Activated naive CD4-positive, alpha-beta T cell treated with anti-CD3 and anti-CD28 coated beads, Interleukin-2, amount 10 ng/mL, durations not matched to agents 7 days and 5 days (primary cell): ENCODE measurements at places on chromosomes 2 and 18.

DNA sequence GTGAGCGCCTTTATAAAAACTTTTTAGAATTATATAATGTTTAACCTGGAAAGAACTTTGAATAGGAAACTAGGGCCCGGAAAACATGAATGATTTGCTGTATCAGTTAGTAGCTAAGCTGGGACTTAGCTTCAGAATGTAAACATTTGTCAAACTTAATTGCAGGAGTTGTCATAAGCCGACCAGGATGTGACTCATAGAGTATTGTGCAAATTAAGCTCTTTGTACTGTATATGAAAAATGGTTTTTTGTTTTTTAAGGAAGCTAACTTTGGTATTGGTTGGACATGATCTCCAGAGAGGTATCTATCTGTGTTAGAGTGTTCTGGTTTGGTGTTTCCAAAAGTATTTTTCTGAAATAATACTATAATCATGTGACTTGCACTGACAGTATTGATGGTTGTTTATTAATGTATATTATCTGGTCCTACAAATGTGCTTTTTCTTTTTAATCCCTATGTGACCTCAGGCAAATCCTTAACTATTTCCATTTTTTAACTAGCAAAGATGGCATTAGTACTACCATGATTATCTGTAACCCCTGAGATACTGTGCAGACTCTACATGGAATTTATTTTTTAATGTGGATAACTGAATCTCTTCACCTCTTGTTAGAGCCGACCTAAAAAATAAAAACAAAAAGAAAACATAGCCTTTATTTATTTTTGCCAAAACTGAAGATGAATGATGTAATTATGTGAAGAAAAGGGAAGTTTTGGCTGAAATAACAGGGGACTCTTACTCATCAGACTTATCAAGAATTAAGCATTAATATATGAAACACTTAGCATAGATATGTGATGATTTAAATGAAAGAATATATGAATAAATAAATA is 11.7 kb downstream of the YIPF4 start:
- no peak overlapping the region for H3K27ac ChIP-seq
- peaks cover 31% of the 10 kb centered on the region for H3K36me3 ChIP-seq
- H3K27me3 ChIP-seq = no peaks in the 10 kb centered on the region
- DNase-seq = no peak
- no peak overlapping the region for H3K4me3 ChIP-seq

GRCh38 chr2:181697571-181697970 is 17.3 kb upstream of the NEUROD1 start:
- H3K4me3 ChIP-seq = no peak overlapping the region
- H3K27ac ChIP-seq = no peak overlapping the region
- H3K36me3 ChIP-seq = no peaks in the 10 kb centered on the region
- H3K27me3 ChIP-seq = peaks cover 5% of the 10 kb centered on the region

DNA sequence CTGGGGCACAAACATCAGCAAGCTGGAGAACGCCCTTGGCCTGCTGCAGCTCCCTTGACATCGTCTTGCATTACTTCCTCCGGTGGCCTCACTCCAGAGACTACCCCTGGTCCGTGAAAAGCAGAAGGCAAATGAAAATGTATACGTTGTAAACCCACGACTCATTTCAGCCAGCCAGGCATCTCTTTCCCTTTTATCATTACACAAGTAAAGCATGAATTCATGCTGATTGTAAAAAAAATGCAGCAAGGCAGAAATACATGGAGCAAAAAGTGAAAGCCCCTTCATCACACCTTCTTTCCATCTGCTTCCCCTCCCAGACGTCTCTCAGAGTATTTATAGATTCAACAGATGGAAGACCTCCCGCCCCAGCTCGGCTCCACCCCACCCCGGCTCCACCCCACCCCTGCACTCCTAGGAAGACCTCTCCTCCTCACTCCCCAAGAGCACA is 41.6 kb upstream of the RALBP1 start:
- no peak for DNase-seq
- no peak overlapping the region for H3K27ac ChIP-seq
- H3K4me3 ChIP-seq = no peak overlapping the region
- no peaks in the 10 kb centered on the region for H3K36me3 ChIP-seq
- no peaks in the 10 kb centered on the region for H3K27me3 ChIP-seq

- H3K36me3 ChIP-seq = peaks cover 66% of the 10 kb centered on the region
- H3K4me3 ChIP-seq = peak overlapping the region; percentile 14
- peak overlapping the region; percentile 97 for H3K27ac ChIP-seq
These were observed 5.0 kb downstream of the GYPC start for GRCh38 chr2:126660971-126661370.

DNA sequence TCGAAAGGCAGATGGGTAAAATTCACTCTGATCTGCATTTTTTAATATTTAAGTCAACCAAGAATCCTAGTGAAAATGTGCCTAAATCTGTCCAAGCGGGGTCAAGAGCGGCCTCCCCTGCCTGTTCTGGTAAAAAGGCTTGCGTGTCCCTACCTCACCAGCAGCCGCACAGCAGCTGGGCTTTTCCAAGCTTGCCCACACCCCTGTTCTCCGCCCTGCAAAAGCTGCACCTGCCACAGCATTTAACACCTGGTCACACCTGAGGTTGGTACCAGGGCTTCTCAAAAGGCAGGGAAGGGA is 25.8 kb upstream of the TMEM182 start:
- H3K36me3 ChIP-seq = peaks cover 7% of the 10 kb centered on the region
- no peak overlapping the region for H3K27ac ChIP-seq
- H3K4me3 ChIP-seq = peak overlapping the region; percentile 94

GRCh38 chr2:80438686-80439085 is 134.1 kb upstream of the LRRTM1 start:
- no peak overlapping the region for H3K4me3 ChIP-seq
- H3K4me1 ChIP-seq = no peaks in the 10 kb centered on the region
- H3K27me3 ChIP-seq = no peaks in the 10 kb centered on the region
- DNase-seq = no peak

DNA sequence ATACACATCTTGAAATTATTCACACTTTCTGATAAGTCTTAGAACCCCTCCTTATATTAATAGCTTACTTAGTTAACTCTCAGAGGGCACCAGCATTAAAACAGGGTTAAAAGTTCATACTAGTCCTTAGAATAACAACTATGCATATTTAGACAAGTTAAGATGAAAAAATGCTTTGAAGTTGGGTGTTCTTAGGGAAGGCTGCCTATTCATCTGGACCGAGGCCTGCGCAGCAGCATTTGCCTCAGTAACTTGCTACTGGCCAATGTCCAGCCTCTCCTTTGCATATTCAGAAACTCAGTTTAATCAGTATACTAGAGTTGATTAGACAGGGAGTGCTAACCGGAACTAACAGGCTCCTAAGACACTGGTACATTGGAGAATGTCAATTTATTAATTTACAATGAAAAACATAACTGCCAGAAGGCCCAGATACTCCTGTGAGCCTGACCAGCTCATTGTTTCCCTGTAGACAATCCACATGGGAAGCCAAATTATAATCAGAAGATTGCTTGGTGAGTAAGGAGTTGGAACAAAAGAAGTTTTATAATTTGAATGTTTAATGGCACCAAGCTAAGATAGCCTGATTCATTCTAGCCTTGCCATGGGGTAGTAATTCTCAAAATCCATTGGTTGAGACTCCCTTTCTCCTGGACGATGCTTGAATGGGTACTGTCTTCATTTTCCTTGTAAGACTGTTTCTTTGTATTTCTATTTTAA is 48.9 kb downstream of the DYNC1I2 start:
- no peak overlapping the region for H3K4me3 ChIP-seq
- no peaks in the 10 kb centered on the region for H3K4me1 ChIP-seq
- H3K27ac ChIP-seq = no peak overlapping the region

DNA sequence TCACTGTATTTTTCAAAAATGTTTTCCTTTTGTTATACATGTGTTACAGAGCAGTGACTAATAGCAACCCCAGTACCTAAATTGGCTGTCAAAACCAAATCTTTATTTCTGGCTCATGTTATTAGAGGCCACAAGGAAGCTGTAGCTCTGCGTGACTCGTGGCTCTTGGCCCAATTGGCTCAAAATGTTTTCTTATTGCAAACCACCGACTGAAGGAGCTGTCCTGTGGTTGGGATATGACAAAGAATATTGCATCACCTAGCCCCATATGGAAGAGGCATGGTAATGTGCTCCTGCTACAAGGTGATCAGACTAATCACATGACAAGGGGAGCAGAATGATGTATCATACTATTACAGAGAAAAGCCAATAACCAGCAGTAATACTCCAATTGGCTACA is 1058.5 kb downstream of the CBLN2 start:
- no peak for DNase-seq
- H3K4me3 ChIP-seq = no peak overlapping the region
- H3K4me1 ChIP-seq = no peaks in the 10 kb centered on the region

DNA sequence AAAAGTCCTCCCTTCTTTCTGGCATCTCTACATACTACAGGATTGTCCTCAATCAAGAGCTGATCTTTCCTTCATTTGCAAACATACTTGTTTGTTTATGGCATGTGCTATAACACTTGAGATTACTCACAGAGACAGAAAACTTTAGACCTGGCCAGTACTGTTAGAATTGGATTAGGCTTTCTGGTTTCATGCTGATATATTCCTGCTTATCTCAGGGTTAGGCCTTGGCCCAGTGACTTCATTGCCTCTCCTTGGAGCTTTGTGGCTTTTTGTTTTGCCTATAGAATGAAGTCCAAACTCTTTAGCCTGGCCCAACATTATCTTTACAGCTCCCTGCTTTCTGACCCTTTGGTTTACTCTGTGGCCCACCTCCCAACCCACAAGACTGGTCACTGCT is 363.3 kb downstream of the ALK start:
- no peaks in the 10 kb centered on the region for H3K36me3 ChIP-seq
- H3K4me3 ChIP-seq = no peak overlapping the region
- H3K4me1 ChIP-seq = no peaks in the 10 kb centered on the region
- peaks cover 5% of the 10 kb centered on the region for H3K27me3 ChIP-seq

DNA sequence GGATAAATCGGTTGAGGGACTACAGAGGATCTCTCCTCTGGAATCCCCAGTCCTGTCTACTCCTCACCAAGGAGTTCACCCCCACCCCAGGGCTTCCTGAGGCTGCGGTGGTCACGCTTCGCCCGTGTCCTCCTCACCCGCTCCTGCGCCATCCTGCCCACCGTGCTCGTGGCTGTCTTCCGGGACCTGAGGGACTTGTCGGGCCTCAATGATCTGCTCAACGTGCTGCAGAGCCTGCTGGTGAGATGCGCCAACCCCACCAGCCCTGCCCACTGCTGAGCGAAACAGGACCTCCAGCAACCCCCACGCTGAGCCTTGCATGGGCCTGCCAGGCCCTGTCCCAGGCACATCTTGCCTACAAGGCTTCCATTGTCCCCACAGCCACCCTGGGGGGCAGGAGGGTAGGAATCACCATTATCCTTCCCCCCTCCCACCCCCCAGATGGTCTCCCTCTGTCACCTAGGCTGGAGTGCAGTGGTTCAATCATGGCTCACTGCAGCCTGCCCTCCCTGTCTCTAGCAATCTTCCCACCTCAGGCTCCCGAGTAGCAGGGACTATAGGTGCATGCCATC is 6.7 kb upstream of the CTDSP1 start:
- no peak overlapping the region for H3K4me3 ChIP-seq
- peaks cover 5% of the 10 kb centered on the region for H3K36me3 ChIP-seq
- H3K4me1 ChIP-seq = peaks cover 34% of the 10 kb centered on the region
- H3K27ac ChIP-seq = peak overlapping the region; percentile 7
- peaks cover 37% of the 10 kb centered on the region for H3K27me3 ChIP-seq

DNA sequence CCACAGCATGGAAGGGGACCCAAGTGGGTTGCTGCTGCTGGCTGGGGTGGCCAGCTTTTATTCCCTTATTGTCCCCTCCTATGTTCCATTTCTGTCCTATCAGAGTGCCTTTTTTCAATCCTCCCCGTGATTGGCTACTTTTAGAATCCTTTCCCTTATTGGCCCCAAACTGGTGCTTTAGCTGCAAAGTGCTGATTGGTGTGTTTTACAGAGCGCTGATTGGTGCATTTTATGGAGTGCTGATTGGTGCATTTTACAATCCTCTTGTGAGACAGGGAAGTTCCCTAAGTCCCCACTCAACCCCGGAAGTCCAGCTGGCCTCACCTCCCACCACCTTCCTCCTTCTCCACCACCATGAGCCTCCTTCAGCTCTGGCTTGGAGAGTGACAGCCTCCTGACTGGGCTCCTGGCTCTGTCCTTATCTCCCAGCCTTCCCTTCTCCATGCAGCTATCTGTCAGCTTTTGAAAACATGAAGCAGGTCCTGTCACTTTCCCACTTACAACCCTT is 20.7 kb upstream of the PLB1 start:
- no peak for DNase-seq
- H3K27ac ChIP-seq = no peak overlapping the region
- H3K27me3 ChIP-seq = peaks cover 18% of the 10 kb centered on the region
- H3K4me1 ChIP-seq = peaks cover 7% of the 10 kb centered on the region

- no peak overlapping the region for H3K4me3 ChIP-seq
- no peak for DNase-seq
- H3K4me1 ChIP-seq = no peaks in the 10 kb centered on the region
- H3K27ac ChIP-seq = no peak overlapping the region
- H3K36me3 ChIP-seq = peaks cover 29% of the 10 kb centered on the region
- H3K27me3 ChIP-seq = no peaks in the 10 kb centered on the region
These were observed 36.3 kb downstream of the PREPL start for GRCh38 chr2:44324971-44325426.

- no peak overlapping the region for H3K4me3 ChIP-seq
- no peak overlapping the region for H3K27ac ChIP-seq
- DNase-seq = no peak
- H3K36me3 ChIP-seq = no peaks in the 10 kb centered on the region
These were observed 248.2 kb downstream of the PHLPP1 start for GRCh38 chr18:62963507-62963906.

GRCh38 chr2:189576396-189576795 is 4.2 kb downstream of the SLC40A1 start:
- no peak for DNase-seq
- peaks cover 28% of the 10 kb centered on the region for H3K4me1 ChIP-seq
- no peak overlapping the region for H3K27ac ChIP-seq
- H3K36me3 ChIP-seq = peaks cover 3% of the 10 kb centered on the region
- no peak overlapping the region for H3K4me3 ChIP-seq

DNA sequence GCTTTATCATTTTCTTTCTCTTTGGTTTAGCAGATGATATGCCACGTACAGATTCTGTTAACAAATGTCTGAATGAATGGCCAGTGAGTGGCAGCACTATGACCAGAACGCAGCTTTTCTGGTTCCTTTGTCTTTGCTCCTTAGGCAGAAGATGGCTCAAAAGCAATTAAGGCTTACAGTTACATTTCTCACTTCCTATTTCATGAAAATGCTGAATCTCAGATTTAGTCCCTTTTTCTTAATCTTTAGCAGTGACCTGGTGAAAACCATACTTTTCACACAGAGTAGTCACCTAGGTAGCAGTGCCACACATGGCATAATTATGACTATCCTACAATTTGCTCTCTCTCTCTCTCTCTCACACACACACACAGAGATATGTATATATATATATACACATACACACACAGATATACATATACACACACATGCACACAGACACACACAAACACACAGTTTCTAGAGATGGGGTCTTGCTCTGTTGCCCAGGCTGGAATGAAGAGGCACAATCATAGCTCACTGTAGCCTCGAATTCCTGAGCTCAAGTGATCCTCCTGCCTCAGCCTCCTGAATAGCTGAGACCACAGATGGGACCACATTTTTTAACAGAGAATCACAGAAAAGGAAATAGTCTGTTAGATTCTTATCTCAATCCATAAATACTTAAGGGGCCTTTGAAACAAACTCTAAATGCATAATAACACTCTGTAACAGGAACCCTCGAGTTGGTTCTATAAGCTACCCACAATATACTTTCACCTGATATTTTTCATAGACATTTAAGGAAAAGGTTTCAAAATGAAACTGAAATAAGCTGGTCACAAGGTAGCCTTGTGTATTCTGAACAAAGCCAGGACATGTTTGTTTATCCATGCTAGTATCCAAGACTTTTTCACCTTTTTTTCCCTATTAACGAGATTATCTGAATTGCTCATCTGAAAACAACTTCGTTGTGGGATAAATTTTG is 11.6 kb downstream of the PDE6D start:
- DNase-seq = no peak
- H3K27me3 ChIP-seq = no peaks in the 10 kb centered on the region
- no peak overlapping the region for H3K27ac ChIP-seq
- no peak overlapping the region for H3K4me3 ChIP-seq
